ENCODE measurements at places on chromosomes 6 and 20.

DNA sequence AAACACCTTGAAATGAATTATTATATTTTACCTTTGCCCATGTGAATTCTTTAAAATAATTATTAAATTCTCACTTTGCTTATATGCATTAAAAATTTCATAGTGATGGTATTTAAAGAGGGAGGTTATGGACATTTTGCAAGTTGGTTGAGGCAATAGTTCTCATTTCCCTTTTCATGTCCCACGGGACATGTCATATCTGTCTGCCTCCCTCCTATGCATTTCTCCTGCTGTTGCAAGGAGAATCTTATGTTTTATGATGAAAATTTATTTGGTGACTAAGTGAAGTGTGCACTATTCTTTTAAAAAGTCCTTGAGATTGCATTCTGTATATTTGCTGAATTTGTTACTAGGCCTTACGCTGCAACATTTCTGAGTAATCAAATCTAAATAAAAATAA lies 67.2 kb downstream of the UTRN start:
- DNase-seq, result no peak

- DNase-seq, result no peak
These were observed 100.4 kb upstream of the BACH2 start for GRCh38 chr6:90397047-90397446.

DNA sequence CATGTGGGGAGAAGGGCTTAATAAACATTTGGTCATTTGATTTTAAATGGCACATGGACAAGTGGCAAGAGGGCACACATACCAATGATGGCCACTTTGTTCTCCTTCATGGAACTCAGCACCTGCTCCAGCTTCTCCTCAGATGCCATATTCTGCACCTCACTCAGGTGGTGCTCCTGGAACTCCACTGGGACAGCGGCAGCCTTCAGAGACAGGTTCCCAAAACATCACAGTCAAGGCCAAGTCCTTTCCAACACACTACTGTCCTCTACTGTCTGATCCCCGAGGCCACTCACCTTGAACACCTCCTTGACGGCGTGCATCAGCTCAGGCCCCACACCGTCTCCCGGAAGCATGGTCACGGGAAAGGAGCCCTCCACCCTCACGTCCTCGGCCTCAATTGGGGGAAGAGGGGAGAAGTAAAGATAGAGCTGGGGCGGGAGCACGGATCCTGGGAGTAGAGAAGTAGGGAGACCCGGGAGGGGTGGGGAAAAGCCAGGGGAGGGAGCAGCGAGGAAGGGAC lies 591 bp downstream of the IDH3B start:
- DNase-seq, result no peak

GRCh38 chr20:9500121-9500520 lies 14.3 kb upstream of the LAMP5 start:
- DNase-seq, result no peak

DNA sequence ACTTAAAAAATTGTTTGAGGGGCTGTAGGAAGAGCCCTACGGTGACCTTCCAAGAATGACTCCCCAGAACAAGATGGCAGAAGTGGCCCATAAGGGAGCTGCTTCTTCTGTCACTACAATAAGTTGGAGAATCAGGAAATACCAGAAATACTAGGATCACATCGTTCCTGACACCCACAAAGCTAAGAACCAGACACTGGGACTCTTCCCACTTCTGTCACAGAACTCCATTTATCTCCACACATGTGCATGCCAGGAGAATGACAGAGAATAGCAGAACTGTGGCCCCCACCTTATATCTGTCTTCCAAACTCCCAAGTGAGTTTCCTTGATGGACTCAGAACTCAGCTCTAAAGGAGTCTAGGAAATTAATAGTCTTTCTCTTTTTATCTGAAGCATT lies 54.6 kb upstream of the UBR2 start:
- DNase-seq, result no peak

GRCh38 chr20:41468994-41469600 lies 102.5 kb upstream of the EMILIN3 start:
- DNase-seq, result no peak

GRCh38 chr6:101534821-101535220 lies 141.3 kb downstream of the GRIK2 start:
- no peak for DNase-seq

- DNase-seq, result no peak
These were observed 22.5 kb downstream of the KIAA0408 start for GRCh38 chr6:127436578-127437110.

- no peak for DNase-seq
These were observed 2.9 kb downstream of the RIPOR2 start for GRCh38 chr6:24932832-24933231.

GRCh38 chr20:59645761-59646171 lies 41.4 kb downstream of the PHACTR3 start:
- DNase-seq, result no peak

GRCh38 chr6:169555971-169556617 lies 145.7 kb downstream of the WDR27 start:
- DNase-seq, result no peak

DNA sequence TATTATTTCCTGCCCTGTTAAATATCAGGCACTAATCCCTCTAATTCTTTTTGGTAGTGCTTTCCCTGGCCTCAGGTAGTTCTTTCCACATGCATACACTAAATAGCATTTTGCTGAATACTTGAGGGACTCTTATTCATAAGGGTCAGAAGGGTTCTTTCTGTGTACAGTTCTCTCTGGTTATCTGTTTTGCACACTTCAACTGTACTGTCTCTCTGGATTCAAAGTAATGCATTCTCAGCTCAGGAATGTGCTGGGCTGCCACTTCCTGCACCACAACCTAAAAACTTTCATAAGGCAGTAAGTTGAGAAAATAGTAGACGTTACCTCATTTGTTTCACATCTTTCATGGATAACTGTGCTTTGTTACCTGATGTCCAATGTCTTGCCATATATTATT lies 32.1 kb downstream of the C6orf141 start:
- DNase-seq, result no peak

All from iPS DF 19.7 (cell line).